Spleen (tissue), 13 donors: ENCODE measurements at places on chromosomes 3 and 15. TPM values are rescaled to one million over a fixed set of nuclear protein-coding genes. Genes with fewer than 3 reads are reported as not detected.

GRCh38 chr3:132622148-132622547 is 25.1 kb downstream of the ACKR4 start:
- no peak overlapping the region for H3K4me3 ChIP-seq
- no peak overlapping the region for H3K27ac ChIP-seq
- DNase-seq = no peak
- no peaks in the 10 kb centered on the region for H3K27me3 ChIP-seq
- peaks cover 4% of the 10 kb centered on the region for H3K4me1 ChIP-seq

- H3K27ac ChIP-seq = peak overlapping the region; percentile 29
- H3K36me3 ChIP-seq = no peaks in the 10 kb centered on the region
- H3K27me3 ChIP-seq = no peaks in the 10 kb centered on the region
- DNase-seq = no peak
- no peaks in the 10 kb centered on the region for H3K4me1 ChIP-seq
Measured at GRCh38 chr15:84773716-84774115, 25.3 kb downstream of the ZNF592 start.

GRCh38 chr15:65460741-65461347 is 38.1 kb upstream of the IGDCC4 start:
- H3K27me3 ChIP-seq = no peaks in the 10 kb centered on the region
- peaks cover 100% of the 10 kb centered on the region for H3K36me3 ChIP-seq
- H3K4me1 ChIP-seq = no peaks in the 10 kb centered on the region
- no peak overlapping the region for H3K4me3 ChIP-seq

DNA sequence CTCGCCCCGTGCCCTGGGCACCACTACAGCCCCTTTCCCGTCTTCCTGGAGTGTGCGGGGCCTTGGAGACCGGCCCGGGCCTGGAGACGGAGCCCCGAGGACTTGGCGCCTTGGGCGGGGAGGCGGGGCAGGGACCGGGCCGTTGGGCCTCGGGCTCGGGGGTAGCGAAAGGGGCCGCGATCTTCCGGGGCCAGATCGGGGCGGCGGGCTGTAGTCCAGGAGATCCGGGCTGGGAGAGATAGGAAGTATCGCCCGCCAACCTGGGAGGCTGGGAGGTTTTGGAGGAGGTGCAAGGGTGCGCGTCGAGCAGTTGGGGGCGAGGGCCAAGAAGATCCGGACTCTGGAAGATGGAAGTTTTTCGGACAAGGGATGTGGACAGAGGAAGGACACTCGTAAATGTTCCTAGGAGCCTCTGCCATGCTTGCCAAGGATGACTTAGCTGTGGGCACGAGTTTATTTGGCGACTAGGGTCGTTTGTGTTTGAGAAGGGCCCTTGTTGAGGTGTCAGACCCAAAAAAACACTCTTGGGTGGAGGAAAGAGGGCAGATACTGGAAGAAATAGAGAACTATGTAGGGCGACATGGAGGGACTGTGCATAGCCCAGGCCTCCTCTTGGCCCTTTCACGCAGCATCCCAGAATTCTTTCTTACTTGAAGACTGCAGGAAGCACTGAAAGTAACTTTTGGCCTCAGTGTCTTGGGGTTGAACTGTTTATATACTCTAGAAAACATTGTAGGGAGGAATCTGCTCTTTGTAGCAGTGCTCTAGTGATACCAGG is 712 bp downstream of the RTF1 start:
- peak overlapping the region; percentile 88 for H3K4me3 ChIP-seq
- no peaks in the 10 kb centered on the region for H3K27me3 ChIP-seq
- DNase-seq = no peak

DNA sequence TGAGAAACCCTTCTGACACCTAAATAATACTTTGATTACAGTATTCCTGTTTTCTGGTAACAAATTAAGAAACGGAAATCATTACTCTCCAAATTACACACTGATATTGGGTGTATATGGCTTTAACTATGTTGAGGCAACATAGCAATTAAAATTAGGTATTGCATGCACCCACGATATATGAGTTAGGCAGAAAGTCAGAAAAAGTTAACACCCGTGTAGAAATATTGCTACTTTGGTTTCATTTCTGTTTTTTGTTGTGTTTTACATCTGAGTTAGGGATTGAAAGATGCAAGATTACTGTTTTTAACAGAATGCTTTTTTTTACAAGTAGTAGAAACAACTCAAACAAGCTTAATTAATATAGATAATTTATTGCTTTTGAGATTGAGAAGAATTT is 327.8 kb downstream of the GBE1 start:
- no peak for DNase-seq
- no peaks in the 10 kb centered on the region for H3K27me3 ChIP-seq
- H3K27ac ChIP-seq = no peak overlapping the region
- no peaks in the 10 kb centered on the region for H3K36me3 ChIP-seq
- H3K4me1 ChIP-seq = no peaks in the 10 kb centered on the region

- peaks cover 66% of the 10 kb centered on the region for H3K4me1 ChIP-seq
- no peaks in the 10 kb centered on the region for H3K27me3 ChIP-seq
- no peak overlapping the region for H3K4me3 ChIP-seq
- H3K27ac ChIP-seq = no peak overlapping the region
- H3K36me3 ChIP-seq = no peaks in the 10 kb centered on the region
- no peak for DNase-seq
Measured at GRCh38 chr3:42045708-42046243, 45.4 kb upstream of the TRAK1 start.

- H3K4me3 ChIP-seq = no peak overlapping the region
- H3K27ac ChIP-seq = no peak overlapping the region
- no peaks in the 10 kb centered on the region for H3K27me3 ChIP-seq
Measured at GRCh38 chr3:81549831-81550230, 211.6 kb downstream of the GBE1 start.

- no peaks in the 10 kb centered on the region for H3K36me3 ChIP-seq
- no peaks in the 10 kb centered on the region for H3K27me3 ChIP-seq
- DNase-seq = peak; percentile 66
- H3K27ac ChIP-seq = no peak overlapping the region
- H3K4me1 ChIP-seq = peaks cover 30% of the 10 kb centered on the region
Measured at GRCh38 chr15:31268911-31269784, 57.5 kb upstream of the KLF13 start.

GRCh38 chr15:100041127-100041828 is 300.5 kb downstream of the ADAMTS17 start:
- no peak overlapping the region for H3K4me3 ChIP-seq
- no peak overlapping the region for H3K27ac ChIP-seq
- no peaks in the 10 kb centered on the region for H3K4me1 ChIP-seq

DNA sequence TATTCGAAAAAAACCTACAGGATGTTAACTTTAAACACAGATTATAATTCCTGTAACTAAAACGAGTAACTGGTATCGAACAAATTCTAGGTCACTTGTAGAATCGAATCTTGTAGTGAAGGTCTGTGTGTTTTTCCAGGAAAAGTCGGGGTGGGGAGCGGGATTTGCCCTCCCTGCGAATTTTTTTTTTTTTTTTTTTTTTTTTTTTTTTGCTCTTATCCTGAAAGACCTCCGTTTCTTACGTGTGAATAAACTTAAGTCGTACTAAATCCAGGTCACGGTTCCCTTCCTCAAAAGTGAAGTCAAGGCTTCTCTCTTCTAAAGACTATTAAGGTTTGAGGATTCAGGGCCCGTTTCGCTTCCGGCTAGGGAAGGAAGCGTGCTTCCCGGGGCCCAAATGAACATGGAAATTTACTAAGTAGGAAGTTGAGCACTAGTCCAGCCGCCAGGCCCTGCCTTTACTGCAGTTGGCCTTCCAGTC is 770 bp downstream of the TBC1D5 start:
- H3K27ac ChIP-seq = peak overlapping the region; percentile 99
- no peaks in the 10 kb centered on the region for H3K36me3 ChIP-seq
- peaks cover 28% of the 10 kb centered on the region for H3K4me1 ChIP-seq
- DNase-seq = no peak

GRCh38 chr3:58414538-58415197 is 19.0 kb downstream of the PDHB start:
- DNase-seq = no peak
- peaks cover 82% of the 10 kb centered on the region for H3K36me3 ChIP-seq
- no peak overlapping the region for H3K4me3 ChIP-seq
- no peaks in the 10 kb centered on the region for H3K27me3 ChIP-seq
- peaks cover 27% of the 10 kb centered on the region for H3K4me1 ChIP-seq
- H3K27ac ChIP-seq = no peak overlapping the region

GRCh38 chr3:160804762-160805161 is 48.7 kb downstream of the PPM1L start:
- H3K36me3 ChIP-seq = no peaks in the 10 kb centered on the region
- H3K4me1 ChIP-seq = no peaks in the 10 kb centered on the region
- H3K27ac ChIP-seq = no peak overlapping the region
- H3K4me3 ChIP-seq = no peak overlapping the region

DNA sequence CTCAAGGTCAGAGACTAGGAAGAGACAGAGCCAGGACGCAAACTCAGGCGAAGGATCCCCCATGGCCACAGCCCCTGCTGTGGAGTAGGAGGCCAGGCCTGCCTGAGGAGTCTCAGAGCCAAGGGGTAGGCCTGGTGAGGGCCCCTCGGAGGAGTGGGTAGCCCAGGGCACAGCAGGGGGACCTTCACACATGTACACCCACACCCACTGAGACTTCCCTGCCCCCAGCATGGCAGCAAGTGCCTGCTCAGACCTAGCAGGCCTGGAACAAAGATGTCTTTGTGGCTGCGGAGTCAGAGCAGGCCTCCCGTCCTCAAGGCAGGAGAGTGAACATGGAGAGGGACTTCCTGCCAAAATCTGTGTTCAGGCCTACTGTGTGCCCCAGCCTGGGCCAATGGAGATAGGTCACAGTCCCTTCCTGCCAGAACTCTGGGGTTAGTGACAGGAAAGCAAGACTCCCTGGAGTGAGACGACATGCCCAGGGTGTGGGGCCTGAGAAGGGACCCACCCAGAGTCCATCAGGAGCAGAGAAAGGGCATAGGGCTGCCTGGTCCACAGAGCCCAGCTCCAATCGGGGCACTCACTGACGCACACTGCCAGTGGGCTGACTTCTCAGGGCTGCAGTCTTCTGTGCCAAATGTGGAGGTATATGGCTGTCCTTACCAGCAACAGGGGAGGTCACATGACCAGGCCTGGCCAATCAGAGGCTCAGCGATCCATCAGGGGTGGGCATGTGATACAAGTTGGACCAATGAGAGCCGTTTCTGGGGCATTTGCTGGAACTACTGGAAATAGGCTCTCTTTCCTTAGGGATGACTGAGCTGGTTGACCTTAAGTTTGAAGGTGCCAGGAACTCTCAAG is 2.3 kb downstream of the GRIP2 start:
- DNase-seq = peak; percentile 65
- H3K4me1 ChIP-seq = peaks cover 22% of the 10 kb centered on the region
- H3K27me3 ChIP-seq = peaks cover 7% of the 10 kb centered on the region
- no peak overlapping the region for H3K4me3 ChIP-seq
- no peaks in the 10 kb centered on the region for H3K36me3 ChIP-seq

- H3K4me1 ChIP-seq = no peaks in the 10 kb centered on the region
- DNase-seq = no peak
- H3K27me3 ChIP-seq = peaks cover 23% of the 10 kb centered on the region
- no peaks in the 10 kb centered on the region for H3K36me3 ChIP-seq
Measured at GRCh38 chr3:170802164-170803151, 67.5 kb downstream of the RPL22L1 start.

DNA sequence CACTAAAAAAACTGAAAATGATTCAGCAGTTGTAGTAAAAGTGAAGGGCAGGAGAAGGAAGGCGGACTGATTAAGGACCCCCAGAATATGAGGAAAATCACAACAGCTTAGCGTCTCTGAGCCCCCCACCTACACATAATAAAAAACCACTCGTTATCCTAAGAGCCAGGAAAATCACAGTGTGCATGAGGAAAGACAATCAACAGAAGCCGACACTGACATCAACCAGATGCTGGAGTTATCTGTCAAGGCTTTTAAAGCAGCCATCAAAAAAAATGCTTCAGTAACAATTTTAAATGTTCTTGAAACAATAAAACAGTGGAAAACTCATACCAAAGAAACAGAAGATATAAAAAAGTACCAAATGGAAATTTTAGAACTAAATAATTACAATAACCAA is 9.7 kb upstream of the CXCR6 start:
- DNase-seq = no peak
- H3K36me3 ChIP-seq = no peaks in the 10 kb centered on the region
- H3K4me1 ChIP-seq = peaks cover under 1% of the 10 kb centered on the region
- H3K27ac ChIP-seq = no peak overlapping the region
- no peaks in the 10 kb centered on the region for H3K27me3 ChIP-seq
- H3K4me3 ChIP-seq = no peak overlapping the region

- no peak overlapping the region for H3K4me3 ChIP-seq
- no peaks in the 10 kb centered on the region for H3K36me3 ChIP-seq
- no peaks in the 10 kb centered on the region for H3K4me1 ChIP-seq
Measured at GRCh38 chr3:157297328-157297915, 137.5 kb upstream of the CCNL1 start.

GRCh38 chr3:151866711-151867410 is 6.6 kb upstream of the SUCNR1 start:
- DNase-seq = no peak
- H3K4me3 ChIP-seq = no peak overlapping the region
- H3K36me3 ChIP-seq = no peaks in the 10 kb centered on the region
- H3K4me1 ChIP-seq = peaks cover 23% of the 10 kb centered on the region
- no peaks in the 10 kb centered on the region for H3K27me3 ChIP-seq
- no peak overlapping the region for H3K27ac ChIP-seq

DNA sequence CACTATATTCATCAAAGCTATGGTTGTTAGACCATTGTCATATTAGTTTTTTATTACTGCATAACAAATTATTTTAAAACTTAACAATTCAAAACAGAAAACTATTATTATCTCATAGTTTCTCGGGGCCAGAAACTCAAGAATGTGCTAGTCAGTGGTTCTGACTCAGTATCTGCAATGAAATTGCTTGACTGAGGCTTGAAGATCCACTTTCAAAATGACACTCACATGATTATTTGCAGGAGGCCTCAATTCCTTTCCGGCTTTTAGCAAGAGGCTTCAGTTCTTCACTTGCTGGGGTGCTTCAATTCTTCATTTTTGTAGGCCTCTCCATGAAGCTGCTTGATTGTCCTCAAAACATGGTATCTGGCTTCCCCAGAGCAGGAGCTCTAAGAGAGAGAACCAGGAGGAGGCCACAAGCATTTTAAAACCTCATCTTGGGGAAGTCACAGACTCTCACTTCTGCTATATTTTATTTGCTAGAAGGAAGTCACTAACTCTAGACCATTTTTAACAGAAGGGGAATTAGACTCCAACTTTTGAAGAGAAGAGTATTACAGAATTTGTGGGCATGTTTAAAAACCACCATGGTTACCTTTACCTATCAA is 383.7 kb downstream of the MFSD1 start:
- peak overlapping the region; percentile 19 for H3K27ac ChIP-seq
- no peaks in the 10 kb centered on the region for H3K4me1 ChIP-seq
- no peaks in the 10 kb centered on the region for H3K36me3 ChIP-seq
- no peak for DNase-seq
- no peaks in the 10 kb centered on the region for H3K27me3 ChIP-seq

GRCh38 chr3:65018801-65019200 is 331.0 kb upstream of the ADAMTS9 start:
- no peak for DNase-seq
- no peak overlapping the region for H3K4me3 ChIP-seq
- no peaks in the 10 kb centered on the region for H3K36me3 ChIP-seq
- no peak overlapping the region for H3K27ac ChIP-seq

- H3K27me3 ChIP-seq = no peaks in the 10 kb centered on the region
- no peaks in the 10 kb centered on the region for H3K36me3 ChIP-seq
- DNase-seq = peak; percentile 85
Measured at GRCh38 chr3:187015903-187016638, 85.7 kb downstream of the ST6GAL1 start.

ZNF774 gene
- polyA plus RNA-seq = 0.20 TPM

IQSEC1 gene
- 38.7 TPM for polyA plus RNA-seq

RASL12 gene
- polyA plus RNA-seq = 6.1 TPM

FBXO40 gene
- not detected for polyA plus RNA-seq

DUOX1 gene
- polyA plus RNA-seq = 0.04 TPM

MUC20 gene
- 0.38 TPM for polyA plus RNA-seq

ABHD17C gene
- polyA plus RNA-seq = 7.8 TPM
